ENCODE measurements at places on chromosomes 6 and 20. TPM values are rescaled to one million over a fixed set of nuclear protein-coding genes. Genes with fewer than 3 reads are reported as not detected.

The HSPA1L gene
- 2.2 TPM for total RNA-seq

The DDX27 gene
- 14.6 TPM for total RNA-seq

The TPD52L2 gene
- total RNA-seq: 72.0 TPM

The ASIP gene
- 32.6 TPM for total RNA-seq

The HNF4A gene
- total RNA-seq: not detected

The SIRPB1 gene
- total RNA-seq: 0.27 TPM

The UBE3D gene
- total RNA-seq: 2.5 TPM

- DNase-seq: no peak
Measured at GRCh38 chr6:109816452-109817374, 125.6 kb downstream of the FIG4 start.

GRCh38 chr20:64191002-64191401 lies 26.8 kb downstream of the MYT1 start:
- DNase-seq: no peak

GRCh38 chr6:14985366-14985765 lies 260.5 kb upstream of the JARID2 start:
- DNase-seq: no peak

DNA sequence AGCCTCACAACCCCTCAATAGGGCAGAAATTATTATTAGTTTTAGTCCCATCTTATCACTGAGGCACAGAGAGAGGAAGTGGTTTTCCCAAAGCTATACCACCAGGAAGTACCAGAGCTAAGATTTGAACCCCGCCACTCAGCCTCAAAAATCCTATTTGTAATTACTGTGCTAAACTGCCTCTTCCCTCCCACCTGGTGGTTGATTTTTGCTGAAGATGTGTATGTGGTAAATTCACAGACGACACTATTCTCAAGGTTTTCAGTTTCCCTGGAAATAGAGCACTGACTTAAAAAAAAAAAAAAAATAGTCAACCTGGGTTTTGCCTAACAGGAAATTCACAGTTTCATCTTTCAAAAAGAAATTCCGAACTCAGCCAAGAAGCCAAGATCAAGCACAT lies 57.9 kb downstream of the TSHZ2 start:
- DNase-seq: no peak

DNA sequence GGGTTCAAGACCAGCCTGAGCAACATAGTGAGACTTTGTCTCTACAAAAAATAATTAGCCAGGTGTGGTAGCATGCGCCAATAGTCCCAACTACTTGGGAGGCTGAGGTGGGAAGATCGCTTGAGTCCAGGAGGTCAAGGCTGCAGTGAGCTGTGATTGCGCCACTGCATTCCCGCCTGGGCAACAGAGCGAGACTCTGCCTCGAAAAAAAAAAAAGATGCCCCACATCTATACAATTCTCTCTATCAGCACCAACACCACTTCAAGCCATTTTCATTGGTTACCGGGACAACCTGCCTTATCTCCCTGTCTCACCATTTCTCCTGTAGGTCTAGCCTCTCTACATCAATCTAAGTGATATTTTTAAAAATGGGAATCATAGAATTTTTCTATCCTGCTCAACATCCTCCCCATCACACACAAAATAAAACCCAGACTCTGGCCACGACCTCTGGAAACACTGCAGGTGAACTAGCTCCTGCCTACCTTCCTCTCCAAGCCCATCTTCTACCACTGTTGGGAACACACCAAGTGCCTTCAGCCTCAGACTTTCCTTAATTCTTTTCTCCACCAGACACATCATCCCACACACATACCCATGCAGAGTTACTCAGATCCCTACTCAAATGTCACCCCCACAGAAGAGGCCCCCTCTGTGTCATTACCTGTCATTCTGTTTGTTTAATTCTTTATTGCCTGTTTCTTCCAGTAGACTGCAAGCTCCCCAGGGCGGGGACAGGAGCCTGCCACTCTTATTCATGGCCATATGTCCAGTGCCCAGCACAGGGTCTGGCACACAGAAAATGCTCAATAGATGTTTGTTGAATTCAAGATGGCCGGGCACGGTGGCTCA lies 9.6 kb upstream of the PLTP start:
- no peak for DNase-seq

GRCh38 chr6:96907498-96907897 lies 9.8 kb upstream of the NDUFAF4 start:
- DNase-seq: no peak

- DNase-seq: no peak
Measured at GRCh38 chr20:36547186-36548005, 6.1 kb downstream of the MYL9 start.

DNA sequence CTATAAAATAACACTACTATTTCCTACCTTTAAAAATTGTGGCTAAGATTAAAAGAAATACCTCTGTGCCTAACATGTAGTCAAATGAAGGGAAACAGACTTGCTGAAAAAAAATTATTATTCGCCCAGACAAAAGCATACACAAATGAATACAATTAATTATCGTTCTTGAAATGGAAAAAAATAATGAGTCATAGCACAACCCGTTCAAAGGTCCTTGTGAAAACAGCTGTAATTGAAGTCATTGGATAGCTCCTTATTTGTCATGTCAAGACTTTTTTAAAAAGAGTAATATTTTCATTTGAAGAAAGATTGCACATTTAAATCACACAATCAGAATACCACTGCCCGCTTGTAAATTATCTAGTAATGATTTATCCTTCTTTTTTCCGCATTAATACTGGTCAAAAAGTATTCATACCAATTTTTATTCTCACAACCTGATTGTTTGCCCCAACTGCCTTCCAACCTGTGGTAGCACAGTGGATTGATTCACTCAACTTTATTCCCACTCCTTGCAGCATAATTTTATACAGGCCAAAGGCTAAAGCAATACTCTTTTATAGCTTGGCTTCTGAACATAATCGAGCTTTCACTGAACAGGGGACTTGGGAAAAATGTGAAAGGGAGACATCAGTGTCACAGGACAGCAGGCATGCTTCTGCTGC lies 655.2 kb upstream of the MAP3K7 start:
- no peak for DNase-seq

GRCh38 chr6:28719275-28719940 lies 193.7 kb downstream of the GPX5 start:
- no peak for DNase-seq

- DNase-seq: peak; percentile 17
Measured at GRCh38 chr6:137910424-137910834, 43.4 kb downstream of the TNFAIP3 start.

DNA sequence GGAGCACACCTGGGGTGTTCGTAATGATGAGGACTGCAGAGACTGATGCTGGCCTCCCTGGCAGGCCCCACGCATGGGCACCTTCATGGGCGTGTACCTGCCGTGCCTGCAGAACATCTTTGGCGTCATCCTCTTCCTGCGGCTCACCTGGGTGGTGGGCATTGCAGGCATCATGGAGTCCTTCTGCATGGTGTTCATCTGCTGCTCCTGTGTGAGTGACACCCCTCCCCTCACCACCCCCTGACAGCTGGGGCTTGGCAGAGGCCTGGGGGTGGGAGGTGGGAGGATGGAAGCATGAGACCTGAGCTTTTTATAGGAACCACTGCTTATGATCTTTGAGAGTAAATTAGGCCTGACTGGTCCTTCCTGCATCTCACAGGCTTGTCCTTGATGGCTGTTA lies 6.7 kb downstream of the SLC12A5 start:
- DNase-seq: no peak

- DNase-seq: no peak
Measured at GRCh38 chr6:34047913-34048867, 97.7 kb downstream of the GRM4 start.

Data from left ventricle myocardium inferior (tissue), 1 donor.